ENCODE measurements at places on chromosomes 6 and 20.
A peak's percentile ranks its signal among the peaks of the same experiment; 100 is the strongest.

- no peak for DNase-seq
These were observed 9.3 kb upstream of the ARID1B start for GRCh38 chr6:156767603-156768467.

DNA sequence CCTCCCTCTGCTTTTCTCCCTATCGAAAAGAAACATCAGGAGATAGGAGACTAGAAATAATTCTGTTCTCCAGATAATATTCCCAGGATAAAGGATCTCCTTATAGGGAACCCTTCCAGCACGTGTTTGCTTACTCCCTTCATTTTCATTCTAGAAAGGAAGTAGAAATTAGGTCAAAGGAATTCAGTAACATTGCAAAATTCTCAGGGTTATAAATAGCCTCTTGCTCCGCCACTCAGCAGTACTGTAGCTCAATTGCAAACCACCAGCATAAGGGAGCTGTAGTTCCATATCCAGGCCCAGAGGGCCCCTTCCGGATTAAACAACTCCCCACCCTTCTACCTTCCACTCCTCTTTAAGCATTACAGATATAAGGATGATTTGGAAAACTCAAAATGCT lies 6.2 kb downstream of the ELMO2 start:
- DNase-seq, result no peak

- no peak for DNase-seq
These were observed at the start of gene MDFI for GRCh38 chr6:41638002-41638934. Gene MDFI, plus strand, starts transcription at chr6:41638468. Its CDS starts 282 bp downstream, at chr6:41638750.

- DNase-seq, result no peak
These were observed 6.5 kb downstream of the PLEKHG1 start for GRCh38 chr6:150606168-150606591.

DNA sequence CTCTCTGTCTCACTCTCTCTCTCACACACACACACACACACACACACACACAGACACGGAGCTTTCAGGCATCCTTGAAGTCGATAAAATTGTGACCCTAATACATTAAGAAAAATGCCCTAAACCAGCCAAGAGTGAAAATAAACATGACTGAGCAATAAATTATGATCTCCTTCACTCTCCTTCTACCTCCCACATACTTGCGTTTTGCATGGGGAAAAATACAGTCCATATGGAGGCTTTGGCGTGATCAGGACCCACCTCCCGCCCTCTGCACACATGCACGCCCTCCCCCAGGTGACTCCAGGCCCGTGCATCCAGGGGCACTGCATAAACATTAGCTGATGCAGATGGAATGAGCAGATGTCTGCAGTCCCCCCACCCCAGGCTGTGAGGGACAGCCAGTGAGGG lies 114.2 kb upstream of the JARID2 start:
- DNase-seq, result no peak

DNA sequence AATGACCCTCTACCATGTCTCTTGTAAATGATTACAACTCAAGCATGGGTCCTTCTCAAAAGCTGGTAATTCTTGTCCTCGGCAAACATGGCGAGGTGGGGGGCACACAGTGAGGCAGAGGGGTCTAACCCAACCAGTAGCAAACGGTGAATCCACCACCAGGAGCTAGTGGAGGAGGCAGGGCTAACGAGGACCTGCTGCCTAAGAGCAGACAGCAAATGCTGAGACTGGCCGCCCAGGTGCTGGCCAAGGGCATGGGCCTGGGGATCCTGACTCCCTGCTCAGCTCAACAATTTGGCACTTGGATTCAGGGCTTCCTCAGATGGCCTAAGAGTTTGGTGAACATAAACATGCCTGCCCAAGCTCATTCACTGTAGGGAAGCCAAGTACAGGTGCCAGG lies 18.4 kb downstream of the PCIF1 start:
- peak; percentile 26 for DNase-seq

DNA sequence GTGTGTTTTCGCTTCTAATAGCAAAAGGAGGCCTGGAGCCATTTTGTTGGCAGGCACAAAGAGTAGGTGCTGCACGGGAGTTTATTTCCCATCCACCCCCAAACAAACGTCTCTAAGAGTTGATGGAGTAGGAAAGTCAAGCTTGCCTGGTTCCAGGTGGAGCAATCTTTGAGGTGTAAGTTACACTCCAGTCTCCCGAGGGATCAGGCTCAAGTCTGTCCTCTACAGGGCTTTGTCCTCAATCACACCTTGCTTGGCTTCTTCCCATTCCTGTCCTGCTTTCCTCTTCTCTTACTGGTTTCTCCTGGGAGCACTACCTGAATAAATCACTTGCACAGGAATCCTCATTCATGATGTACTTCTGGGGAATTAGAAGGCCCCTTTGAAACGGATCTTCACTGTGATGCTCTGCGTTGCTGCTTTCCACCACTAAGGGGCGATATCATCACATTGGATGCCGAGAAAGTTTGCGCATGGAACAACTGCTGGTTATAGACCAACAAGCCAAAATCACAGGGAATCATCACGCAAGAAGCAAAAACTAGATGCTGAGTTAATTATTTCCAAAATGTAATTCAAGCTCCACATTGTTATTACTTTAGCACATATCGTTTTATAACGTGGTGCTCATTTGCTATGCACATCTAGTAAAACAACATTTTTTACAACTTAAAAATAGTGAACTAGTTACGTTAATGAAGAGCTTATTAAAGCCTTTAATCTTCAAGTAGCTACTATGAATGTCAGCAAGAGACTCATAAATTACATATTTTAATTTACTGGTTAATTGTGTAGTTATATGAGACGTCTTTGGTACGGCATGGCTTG lies 156.8 kb downstream of the DNAH8 start:
- DNase-seq, result peak; percentile 69

GRCh38 chr6:107750176-107750797 lies 73.8 kb downstream of the SCML4 start:
- DNase-seq, result no peak

DNA sequence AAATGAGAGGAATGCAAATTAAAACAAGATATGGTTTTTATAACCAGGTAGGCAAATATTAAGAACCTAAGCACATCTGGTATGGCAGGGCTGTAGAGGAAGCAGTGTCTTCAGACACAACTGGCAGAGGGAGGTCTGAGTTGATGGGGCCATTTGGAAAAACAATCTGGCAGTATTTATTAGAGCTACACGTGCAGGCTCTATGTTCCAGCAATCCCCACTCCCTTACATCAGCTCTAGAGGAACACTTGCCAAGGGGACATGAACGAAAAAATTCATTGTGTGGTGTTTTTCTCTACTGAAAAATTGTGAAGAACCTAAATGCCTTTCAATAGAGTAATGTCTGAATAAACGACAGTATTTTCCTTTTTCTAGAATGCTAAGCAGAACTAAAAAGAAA lies 111.6 kb upstream of the EDN1 start:
- no peak for DNase-seq

DNA sequence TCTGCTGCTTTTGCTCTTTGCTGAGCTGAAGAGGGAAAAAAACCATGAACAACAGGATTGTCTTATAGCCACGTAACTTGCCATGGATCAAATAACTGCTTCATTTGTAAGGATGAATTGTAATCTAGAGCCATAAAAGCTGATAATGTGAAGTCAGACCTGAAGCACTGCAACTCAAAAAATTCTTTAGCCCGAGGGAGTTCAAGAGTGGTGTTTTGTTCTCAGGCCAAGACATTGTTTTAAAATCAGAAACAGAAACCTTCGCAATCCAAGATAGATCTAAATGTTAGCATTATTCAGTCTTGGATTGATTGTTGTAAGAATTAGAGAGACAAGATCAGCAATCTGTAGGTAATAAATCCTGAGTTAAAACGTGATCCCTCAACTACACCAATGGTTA lies at the start of gene TRAPPC3L:
TSS of gene TRAPPC3L (minus strand) at position 34 of the 400 bp plus-strand sequence. CDS start 170 bp downstream, outside the sequence.
- DNase-seq, result no peak

- no peak for DNase-seq
These were observed 575 bp downstream of the WTAP start for GRCh38 chr6:159727717-159728445.

DNA sequence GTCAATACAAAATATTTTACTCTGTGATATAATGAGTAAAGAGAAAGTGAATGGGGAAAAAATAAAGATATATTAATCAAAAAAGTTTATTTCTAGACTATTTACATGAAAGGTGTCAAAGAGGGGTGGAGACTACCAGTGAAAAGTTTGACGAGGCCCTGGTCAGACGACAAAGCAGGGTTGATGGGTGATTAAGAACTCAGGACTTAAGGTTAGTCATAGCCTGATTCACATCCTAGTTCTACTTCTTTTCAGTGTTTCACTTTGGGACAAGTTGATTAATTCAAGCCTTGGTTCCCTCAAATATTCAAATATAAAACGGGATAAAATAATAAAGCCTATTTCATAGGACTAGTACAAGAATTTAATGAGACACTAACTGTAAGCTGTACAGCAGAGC lies 178.2 kb upstream of the HS3ST5 start:
- no peak for DNase-seq

DNA sequence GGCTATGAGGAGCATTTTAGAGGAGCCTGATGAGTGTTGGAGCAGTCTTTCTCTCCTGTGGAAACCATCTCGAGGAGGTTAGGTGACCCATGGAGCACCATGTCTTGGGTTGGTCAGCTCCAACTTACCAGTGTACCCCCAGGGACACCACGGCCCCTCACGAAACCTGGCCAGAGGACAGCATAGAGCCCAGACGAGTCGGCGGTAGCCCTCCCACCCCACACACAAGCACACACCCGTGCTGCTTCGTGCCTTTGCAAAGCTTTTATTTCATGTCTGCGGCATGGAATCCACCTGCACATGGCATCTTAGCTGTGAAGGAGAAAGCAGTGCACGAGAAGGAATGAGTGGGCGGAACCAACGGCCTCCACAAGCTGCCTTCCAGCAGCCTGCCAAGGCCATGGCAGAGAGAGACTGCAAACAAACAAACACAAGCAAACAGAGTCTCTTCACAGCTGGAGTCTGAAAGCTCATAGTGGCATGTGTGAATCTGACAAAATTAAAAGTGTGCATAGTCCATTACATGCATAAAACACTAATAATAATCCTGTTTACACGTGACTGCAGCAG lies 53.6 kb downstream of the EZR start:
- no peak for DNase-seq
